ENCODE measurements at places on chromosomes 5 and 9.

- no peak for DNase-seq
Measured at GRCh38 chr9:69548681-69549080, 123.5 kb downstream of the APBA1 start.

DNA sequence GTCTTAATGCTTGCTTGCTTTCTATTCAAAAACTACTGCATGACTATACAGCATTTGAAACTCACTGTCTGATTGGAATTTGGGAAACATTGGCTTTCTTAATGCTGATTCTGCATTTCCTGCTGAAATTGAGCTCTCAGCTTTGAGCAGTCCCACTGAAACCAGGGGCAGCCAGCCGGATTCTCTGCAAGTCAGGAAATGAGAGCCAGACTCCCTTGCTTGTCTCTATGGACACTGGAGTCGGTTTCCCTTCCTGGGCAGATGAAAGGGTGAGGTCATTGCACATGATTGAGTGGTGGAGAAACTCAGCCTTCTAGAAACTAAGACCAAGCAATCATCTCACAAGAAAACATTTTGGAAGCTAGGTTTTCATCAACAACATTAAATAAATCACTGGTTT lies 119.7 kb upstream of the SPATA31C2 start:
- peak; percentile 38 for DNase-seq

- no peak for DNase-seq
Measured at GRCh38 chr5:93791518-93791972, 50.1 kb upstream of the POU5F2 start.

- no peak for DNase-seq
Measured at GRCh38 chr5:95390812-95391492, at the start of gene FAM81B. Gene FAM81B, plus strand, starts transcription at chr5:95391366. Its CDS starts 24 bp downstream, at chr5:95391390.

- DNase-seq: no peak
Measured at GRCh38 chr9:33168941-33169544, 1.9 kb upstream of the B4GALT1 start.

- no peak for DNase-seq
Measured at GRCh38 chr5:89292487-89292886, 409.5 kb upstream of the MEF2C start.

GRCh38 chr5:172312286-172312685 lies 28.7 kb upstream of the UBTD2 start:
- no peak for DNase-seq

DNA sequence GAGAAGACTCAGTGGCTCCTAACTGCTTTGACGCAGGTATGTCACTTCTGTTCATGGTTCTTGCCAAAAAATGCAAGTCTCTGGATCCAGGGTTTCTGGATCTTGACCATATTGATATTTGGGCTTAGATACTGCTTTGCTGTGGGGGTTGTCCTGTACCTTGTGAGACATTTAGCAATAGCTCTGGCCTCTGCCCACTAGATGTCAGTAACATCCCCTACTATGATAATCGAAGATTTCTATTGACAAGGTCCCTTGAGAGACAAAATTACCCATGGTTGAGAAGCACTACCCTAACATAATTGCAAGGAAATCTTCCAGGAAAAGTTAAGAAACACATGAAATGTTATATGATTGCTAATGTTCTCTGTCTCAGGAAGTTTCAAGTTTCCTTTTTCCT lies 285.4 kb downstream of the TMEM232 start:
- peak; percentile 2 for DNase-seq

- no peak for DNase-seq
Measured at GRCh38 chr5:72661405-72661804, 154.2 kb upstream of the ZNF366 start.

DNA sequence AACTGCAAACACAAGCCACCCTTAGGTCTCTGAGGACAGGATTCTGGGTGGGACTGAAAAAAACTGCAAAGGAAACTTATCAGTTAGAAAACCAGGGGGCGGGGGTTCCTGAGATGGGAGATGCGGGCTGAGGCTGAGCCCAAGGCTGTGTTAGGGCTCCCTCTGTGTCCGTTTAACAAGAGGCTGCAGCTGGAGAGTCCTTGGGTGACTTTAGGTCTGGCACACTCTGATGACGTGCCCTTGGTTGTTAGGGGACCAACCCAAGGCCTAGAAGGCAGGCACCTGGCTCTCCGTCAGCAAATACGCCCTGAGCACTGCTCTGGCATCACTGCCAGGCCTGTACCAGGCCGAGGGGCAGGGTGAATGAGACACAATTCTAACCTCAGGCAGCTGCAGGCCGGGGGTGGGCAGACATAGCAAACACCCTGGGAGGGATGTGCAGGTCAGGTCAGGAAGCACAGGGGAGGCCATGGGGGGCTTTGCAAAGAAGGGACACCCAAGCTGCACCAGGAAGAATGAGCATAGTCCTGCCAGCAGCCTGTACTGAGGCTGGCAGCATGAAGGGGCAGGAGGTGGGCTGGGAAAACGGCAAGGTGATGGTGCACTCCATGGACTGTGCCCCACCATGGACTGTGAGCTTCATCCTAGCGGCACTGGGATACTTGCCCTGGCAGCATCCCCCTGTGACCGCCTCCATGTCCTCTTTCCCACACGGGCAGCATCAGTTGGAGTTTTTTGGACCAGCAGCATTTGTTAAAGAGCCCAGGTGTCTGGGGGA lies 137.9 kb downstream of the GABBR2 start:
- no peak for DNase-seq

DNA sequence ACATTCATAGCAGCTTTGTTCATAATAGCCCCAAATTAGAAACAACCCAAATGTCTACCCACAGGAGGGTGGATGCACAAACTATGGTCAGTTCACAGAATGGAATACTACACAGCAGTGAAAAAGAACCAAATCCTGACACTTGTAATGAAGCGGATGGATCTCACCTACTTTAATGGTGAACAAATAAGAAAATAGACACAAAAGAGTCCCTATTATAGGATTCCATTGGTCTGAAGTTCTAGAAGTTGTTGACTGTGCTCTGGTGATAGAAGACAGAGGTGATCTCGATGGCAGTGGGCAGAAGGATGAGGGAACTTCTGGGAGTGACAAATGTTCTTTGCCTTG lies 20.6 kb upstream of the LAMC3 start:
- no peak for DNase-seq

GRCh38 chr5:6633469-6634245 lies 417 bp downstream of the SRD5A1 start:
- DNase-seq: no peak

GRCh38 chr5:124444147-124444775 lies 302.2 kb downstream of the ZNF608 start:
- no peak for DNase-seq

- no peak for DNase-seq
Measured at GRCh38 chr5:80249901-80250300, 5.9 kb downstream of the SERINC5 start.

DNA sequence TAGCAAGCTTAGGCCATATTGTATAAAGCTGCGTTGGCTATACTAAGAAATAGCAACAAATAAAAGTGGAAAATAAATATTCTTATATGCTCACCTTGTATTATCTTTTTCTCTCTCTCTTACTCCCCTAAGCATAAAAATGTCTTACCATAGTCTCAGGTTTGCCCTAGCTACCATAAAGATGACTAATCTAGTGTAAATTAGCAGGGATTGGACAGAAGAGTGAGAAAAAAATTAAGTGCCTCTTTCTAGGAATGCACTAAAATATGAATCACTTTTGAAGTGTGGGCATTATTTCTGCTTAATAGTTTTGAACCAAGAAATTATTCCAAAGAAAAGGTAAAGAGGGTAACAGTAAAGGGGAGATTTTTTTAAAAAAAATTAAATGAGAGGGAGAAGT lies 201.3 kb downstream of the HINT1 start:
- DNase-seq: no peak

- no peak for DNase-seq
Measured at GRCh38 chr9:7570107-7570720, 229.4 kb downstream of the DMAC1 start.

GRCh38 chr9:114693248-114693855 lies 11.4 kb upstream of the TEX48 start:
- no peak for DNase-seq

DNA sequence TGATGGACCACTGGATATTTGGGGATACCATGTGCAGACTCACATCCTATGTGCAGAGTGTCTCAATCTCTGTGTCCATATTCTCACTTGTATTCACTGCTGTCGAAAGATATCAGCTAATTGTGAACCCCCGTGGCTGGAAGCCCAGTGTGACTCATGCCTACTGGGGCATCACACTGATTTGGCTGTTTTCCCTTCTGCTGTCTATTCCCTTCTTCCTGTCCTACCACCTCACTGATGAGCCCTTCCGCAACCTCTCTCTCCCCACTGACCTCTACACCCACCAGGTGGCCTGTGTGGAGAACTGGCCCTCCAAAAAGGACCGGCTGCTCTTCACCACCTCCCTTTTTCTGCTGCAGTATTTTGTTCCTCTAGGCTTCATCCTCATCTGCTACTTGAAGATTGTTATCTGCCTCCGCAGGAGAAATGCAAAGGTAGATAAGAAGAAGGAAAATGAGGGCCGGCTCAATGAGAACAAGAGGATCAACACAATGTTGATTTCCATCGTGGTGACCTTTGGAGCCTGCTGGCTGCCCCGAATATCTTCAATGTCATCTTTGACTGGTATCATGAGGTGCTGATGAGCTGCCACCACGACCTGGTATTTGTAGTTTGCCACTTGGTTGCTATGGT lies 54.5 kb upstream of the HNRNPA0 start:
- no peak for DNase-seq

DNA sequence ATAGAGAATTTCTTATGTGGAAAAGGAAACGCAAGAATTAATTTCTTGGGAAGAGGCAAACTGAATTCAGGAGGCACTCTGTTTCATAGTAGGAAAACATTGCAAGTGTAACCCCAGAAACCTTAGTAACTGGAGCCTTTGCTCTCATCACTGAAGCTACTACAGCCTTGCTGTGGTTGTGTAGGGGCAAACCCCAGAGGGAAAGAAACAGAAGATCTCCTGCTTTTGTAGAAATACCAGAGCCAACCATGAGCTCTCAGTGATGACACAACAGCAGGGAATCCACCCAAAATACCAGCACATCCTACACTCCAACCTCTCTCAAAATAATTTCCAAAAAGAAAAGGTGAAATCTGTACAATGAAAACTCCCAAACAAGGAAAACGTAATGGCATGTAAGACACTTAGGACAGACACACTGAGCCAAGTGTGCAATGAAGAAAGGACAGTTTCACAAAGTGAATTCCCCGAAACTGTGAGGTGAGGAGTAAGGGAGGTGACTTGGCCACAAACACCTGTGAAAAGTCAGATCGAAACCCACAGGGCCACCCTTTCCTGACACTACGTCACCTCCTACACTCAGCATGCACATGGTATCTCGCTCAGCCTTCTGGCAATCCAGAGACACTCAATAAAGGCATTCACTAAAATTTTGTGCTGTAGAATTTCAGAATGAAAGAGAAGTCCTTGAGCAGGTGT lies 8.5 kb upstream of the ACSL6 start:
- DNase-seq: no peak

DNA sequence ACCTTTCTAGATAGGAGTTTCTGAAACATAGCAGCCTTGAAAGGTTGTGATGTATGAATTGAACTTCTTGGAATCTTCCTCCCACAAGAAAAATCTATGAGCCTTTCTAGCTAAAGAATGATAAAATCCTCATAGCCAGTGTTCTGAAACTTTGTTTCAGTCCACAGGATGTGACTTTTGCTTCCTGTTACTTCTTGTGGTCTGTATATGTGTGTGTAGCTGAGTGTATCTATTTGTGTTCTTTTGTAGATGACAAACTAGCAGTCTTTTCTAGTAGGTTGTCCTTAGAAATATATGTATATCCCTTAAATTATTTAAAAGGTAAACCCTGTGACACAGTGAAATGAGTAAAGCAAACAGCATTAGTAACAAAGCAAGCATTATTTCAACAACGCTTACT lies 188.8 kb downstream of the MRPS30 start:
- no peak for DNase-seq

- DNase-seq: no peak
Measured at GRCh38 chr5:157616785-157617184, 35.5 kb downstream of the SOX30 start.

GRCh38 chr5:138829341-138829740 lies 45.8 kb downstream of the LRRTM2 start:
- DNase-seq: no peak

DNA sequence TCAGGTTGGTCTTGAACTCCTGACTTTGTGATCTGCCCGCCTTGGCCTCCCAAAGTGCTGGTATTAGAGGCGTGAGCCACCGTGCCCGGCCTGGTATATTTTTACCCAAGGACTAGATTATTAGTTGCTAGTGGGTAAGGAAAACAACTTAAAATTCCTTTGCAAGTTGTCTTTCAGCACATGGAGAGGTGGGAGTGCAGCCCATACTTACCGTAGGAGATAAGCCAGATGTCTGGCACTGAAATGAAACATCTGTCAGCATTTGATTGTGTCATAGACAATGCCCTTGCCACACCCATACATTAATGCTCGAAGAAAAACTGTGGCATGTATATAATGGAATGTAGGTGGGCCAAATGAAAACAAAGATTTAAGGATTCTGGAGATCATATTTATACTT lies 36.6 kb upstream of the ANKH start:
- peak; percentile 15 for DNase-seq

- no peak for DNase-seq
Measured at GRCh38 chr9:112439171-112439570, 47.5 kb upstream of the KIAA1958 start.

DNA sequence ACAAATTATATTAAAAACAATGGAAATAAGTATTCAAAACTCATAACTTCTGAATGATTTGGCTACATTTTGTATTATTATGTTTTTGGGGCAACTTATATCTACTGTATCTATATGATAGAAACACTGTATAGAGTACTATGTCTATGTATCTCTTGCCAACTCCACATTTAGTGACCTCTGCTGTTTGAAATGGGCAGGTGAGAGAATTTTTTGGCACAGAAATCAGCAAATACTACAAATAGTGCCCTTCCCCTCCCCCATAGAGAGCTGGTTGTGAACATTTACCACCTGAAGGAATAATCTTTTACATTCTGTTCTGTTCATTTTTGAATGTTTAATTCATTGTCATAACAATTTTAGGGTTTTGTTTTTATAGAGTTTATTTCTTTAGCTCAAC lies 545.3 kb downstream of the PDE4D start:
- no peak for DNase-seq

- no peak for DNase-seq
Measured at GRCh38 chr9:114184071-114184470, 28.7 kb downstream of the COL27A1 start.

DNA sequence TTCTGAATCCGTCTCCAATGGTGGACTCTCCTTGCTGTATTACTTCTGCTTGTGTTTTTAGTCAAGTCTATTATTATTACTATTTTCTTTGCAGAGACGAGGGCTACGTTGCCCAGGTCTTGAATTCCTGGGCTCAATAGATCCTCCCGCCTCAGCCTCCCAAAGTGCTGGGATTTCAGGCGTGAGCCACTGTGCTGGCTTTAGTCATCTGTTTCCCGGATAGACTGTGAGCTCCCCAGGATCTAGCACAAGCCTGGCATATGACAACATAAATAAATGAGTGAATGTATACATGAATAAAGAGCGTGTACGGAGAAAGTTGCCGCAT lies 439 bp upstream of the DDX46 start:
- DNase-seq: no peak

DNA sequence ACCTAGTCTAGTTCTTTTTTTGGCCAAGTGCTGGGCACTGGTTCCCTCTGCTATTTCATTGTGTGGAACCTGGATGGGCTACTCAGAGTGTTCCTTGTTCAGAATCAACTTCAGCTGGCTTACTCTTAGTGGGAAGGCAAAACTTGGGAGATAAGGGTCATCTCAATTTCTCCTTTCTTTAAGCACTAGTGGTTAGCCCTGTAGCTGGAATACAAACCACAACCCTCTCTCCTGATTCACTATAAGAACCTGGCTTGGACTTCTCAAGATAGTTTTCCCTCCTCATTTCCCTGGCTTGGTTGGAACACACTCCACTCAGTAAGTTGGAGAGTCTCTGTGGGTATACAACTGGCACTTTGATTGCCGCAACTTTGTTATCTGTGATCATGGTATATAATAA lies 35.1 kb downstream of the GRIA1 start:
- no peak for DNase-seq
